ENCODE measurements at places on chromosomes 16 and 17. TPM values are rescaled to one million over a fixed set of nuclear protein-coding genes. Genes with fewer than 3 reads are reported as not detected.

DNA sequence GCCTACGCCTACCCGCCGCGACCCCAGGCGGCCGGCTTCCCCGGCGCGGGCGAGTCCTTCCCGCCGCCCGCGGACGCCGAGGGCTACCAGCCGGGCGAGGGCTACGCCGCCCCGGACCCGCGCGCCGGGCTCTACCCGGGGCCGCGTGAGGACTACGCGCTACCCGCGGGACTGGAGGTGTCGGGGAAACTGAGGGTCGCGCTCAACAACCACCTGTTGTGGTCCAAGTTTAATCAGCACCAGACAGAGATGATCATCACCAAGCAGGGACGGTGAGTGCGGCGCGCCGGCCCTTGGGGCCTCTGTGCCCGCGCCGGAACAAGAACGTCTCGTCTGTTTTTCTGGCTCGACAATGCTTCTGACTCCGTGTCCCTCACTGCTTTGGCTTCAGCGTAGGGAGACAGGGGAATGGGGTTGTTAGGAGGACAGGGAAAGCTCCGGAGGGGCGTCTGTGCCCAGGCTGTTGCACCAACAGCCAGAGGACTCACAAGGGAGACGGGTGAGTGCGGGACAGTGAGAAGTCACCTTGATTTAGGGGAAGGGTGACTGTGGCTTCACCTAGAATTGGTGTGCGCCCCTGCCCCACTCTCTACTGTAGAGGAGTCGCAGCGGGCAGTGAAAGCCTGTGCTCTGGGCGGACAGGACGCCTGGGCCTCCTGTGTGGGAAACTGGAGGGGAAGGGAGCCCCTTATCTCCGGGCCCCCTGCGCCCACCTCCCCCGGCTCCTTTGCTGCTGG lies 806 bp downstream of the TBX21 start:
- H3K4me1 ChIP-seq = peaks cover 16% of the 10 kb centered on the region
- peak overlapping the region; percentile 52 for H3K4me3 ChIP-seq
- DNase-seq = no peak

DNA sequence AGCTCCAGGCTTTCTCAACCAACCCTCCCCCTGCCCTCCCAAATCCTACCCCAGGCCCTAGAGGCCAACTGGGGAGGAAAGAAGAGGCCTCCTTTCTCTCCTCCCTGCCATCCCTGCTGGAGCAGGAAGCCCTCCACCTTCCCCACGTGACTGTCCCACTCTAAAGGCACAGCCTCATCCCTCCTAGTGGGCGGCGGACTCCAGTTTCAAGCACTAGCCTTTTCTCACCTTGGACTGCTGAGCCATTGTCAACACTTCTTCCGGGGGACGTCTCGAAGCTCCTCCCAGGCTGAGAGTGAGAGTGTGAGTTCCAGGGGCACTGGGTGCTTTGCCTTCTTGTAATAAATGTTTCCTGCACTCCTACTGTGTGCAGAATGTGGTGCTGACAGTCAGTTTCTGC lies 21.4 kb upstream of the IRX6 start:
- H3K36me3 ChIP-seq = no peaks in the 10 kb centered on the region
- no peak overlapping the region for H3K4me3 ChIP-seq
- no peak for DNase-seq
- H3K4me1 ChIP-seq = no peaks in the 10 kb centered on the region

- no peaks in the 10 kb centered on the region for H3K27me3 ChIP-seq
- H3K4me3 ChIP-seq = no peak overlapping the region
- no peak for DNase-seq
- no peak overlapping the region for H3K27ac ChIP-seq
- peaks cover 4% of the 10 kb centered on the region for H3K4me1 ChIP-seq
- H3K36me3 ChIP-seq = no peaks in the 10 kb centered on the region
Observed at GRCh38 chr16:19183187-19183586, 15.1 kb downstream of the SYT17 start.

DNA sequence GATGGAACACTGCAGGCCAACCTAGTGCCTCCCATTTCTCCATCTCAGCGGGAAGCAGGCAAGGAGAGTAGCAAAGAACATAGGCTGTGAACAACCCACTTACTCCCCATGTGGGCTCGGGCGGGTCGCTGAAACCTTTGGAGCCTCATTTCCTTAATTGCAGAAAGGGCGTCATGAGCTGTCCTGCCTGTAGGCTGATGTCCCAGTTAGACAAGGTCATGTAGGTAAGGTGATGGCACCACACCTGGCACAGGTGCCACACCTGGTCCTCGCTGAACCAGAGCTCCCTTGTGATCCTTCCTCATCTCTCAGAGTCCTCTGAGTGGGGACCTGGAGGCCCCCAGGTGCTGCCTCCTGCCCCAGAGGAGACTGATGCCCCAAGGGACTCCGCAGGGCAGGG lies 22.9 kb downstream of the ABCC3 start:
- H3K27me3 ChIP-seq = no peaks in the 10 kb centered on the region
- H3K27ac ChIP-seq = no peak overlapping the region
- H3K36me3 ChIP-seq = no peaks in the 10 kb centered on the region
- H3K4me1 ChIP-seq = peaks cover 36% of the 10 kb centered on the region

DNA sequence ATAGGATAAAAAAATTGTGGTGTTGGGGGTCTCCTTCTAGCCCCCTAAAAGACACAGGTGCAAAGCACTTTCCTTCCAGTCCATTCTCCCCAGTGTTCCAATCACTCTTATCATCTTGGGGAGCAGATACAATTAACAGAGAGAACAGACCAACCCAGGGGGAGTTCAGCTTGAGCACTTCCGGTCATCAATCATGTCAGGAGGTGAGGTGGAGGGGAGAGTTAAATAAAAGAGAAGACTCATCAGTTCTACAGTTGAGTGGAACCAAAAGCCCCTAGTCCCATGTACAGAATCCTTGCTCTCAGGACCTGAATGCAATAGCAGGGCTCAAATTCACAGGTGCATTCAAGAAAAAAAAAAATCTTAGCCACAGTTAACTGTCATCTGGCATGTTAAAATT lies 122.3 kb downstream of the DYNLRB2 start:
- H3K4me1 ChIP-seq = no peaks in the 10 kb centered on the region
- no peaks in the 10 kb centered on the region for H3K36me3 ChIP-seq
- no peak overlapping the region for H3K27ac ChIP-seq
- no peak overlapping the region for H3K4me3 ChIP-seq
- DNase-seq = no peak

- no peaks in the 10 kb centered on the region for H3K27me3 ChIP-seq
- no peaks in the 10 kb centered on the region for H3K36me3 ChIP-seq
- DNase-seq = no peak
Observed at GRCh38 chr17:2549392-2550211, 37.9 kb upstream of the METTL16 start.

DNA sequence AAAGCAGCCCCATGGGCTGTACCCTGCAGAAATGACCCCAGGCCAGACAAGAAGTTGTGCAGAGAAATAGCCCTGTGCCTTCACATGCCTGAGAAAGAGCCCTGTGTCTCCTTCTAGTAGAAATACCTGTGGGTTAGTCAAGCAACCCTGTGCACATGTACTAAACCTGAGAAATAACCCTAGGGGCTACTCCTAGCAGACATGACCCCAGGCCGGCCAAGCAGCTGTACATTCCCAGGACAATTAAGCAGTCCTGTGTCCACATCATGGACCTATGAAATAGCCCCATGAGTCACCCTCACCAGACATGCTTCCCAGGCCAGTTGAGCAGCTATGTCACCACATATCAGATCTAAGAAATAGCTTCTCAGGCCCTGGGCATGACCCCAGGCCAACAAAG lies 519.7 kb upstream of the CA10 start:
- no peaks in the 10 kb centered on the region for H3K27me3 ChIP-seq
- H3K36me3 ChIP-seq = no peaks in the 10 kb centered on the region
- H3K4me3 ChIP-seq = no peak overlapping the region

DNA sequence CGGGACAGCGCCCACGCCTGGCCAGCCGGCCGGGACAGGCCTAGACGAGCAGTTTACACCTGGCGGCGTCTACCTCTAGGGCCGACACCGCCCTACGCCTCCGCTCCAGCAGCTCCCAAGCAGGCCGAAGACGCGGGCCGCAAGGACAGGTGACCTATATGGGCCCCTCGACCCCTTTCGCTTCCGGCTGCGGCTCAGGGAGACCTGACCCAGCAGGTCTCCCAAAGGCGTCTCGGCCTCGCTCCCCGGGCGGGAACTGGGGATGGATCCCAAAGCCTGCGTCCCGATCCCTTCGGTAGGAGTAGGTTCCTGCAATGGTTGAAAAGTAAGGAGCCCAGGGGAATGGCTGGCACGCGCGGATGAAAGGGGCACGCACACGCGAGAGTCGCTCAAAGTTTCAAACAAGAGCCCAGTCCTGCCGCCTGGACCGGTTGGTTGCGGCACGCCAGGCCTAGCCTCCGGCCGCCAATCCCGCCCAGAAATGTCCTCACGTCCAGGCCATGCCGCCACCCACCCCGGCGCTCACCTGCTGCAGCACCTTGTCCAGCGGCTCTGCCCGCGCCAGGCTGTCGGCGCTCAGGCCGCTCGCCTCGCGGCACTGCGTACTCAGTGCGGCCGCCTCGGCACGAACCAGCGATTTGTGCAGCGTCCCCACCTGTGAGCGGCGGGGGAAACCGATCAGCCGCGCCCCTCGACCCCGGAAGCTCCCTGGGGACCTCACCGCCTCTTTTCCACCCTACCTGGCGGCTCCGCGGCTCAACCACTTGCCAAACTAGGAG lies 630 bp downstream of the ESRP2 start:
- H3K4me3 ChIP-seq = peak overlapping the region; percentile 76
- peak overlapping the region; percentile 89 for H3K27ac ChIP-seq
- no peaks in the 10 kb centered on the region for H3K27me3 ChIP-seq
- no peak for DNase-seq
- peaks cover 22% of the 10 kb centered on the region for H3K4me1 ChIP-seq

DNA sequence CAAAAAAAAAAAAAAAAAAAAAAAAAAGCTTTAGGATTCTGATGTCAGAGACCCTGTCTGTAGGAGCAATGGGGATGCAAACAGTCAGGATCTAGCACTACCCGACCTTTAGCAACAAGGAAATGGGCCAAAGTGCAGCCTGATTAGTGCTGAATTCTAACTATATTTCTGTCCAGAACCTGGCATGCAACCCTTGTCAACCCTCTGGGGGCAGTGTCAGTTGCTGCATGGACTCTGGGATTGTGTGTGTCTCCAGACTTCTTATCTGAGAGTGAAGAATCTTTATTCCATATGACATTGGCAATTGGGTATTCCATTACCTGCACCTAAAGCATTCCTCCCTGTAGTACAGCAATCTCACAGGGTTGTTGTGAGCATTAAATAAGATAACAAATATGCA lies 120.3 kb upstream of the CRHR1 start:
- no peaks in the 10 kb centered on the region for H3K36me3 ChIP-seq
- no peak for DNase-seq
- H3K4me3 ChIP-seq = no peak overlapping the region
- no peaks in the 10 kb centered on the region for H3K27me3 ChIP-seq
- no peaks in the 10 kb centered on the region for H3K4me1 ChIP-seq

DNA sequence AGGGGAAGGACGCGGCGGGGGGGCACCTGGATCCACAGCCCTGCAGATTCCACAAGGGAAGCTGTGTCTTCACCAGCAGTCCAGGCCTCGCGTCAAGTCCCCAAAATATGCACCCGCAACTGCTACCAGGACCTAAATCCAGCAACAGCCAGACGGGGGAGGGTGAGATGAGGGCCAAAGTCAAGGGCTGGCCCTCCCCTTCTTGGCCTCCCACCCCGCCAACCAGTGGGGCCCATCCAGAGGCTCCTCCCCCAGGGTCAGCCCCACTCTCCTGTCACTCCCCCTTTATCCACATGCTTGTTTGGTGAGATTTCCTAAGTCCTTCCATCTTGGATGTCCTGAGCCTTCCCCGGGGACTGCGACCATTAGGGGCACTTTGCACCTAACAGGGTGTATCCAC lies 138.7 kb downstream of the ENGASE start:
- H3K4me3 ChIP-seq = no peak overlapping the region
- DNase-seq = no peak
- no peaks in the 10 kb centered on the region for H3K36me3 ChIP-seq
- H3K4me1 ChIP-seq = no peaks in the 10 kb centered on the region
- H3K27ac ChIP-seq = no peak overlapping the region

GRCh38 chr17:49944273-49944870 lies 24.6 kb upstream of the DLX4 start:
- no peak for DNase-seq
- no peaks in the 10 kb centered on the region for H3K27me3 ChIP-seq
- H3K4me1 ChIP-seq = no peaks in the 10 kb centered on the region
- no peak overlapping the region for H3K27ac ChIP-seq
- no peak overlapping the region for H3K4me3 ChIP-seq
- H3K36me3 ChIP-seq = no peaks in the 10 kb centered on the region

DNA sequence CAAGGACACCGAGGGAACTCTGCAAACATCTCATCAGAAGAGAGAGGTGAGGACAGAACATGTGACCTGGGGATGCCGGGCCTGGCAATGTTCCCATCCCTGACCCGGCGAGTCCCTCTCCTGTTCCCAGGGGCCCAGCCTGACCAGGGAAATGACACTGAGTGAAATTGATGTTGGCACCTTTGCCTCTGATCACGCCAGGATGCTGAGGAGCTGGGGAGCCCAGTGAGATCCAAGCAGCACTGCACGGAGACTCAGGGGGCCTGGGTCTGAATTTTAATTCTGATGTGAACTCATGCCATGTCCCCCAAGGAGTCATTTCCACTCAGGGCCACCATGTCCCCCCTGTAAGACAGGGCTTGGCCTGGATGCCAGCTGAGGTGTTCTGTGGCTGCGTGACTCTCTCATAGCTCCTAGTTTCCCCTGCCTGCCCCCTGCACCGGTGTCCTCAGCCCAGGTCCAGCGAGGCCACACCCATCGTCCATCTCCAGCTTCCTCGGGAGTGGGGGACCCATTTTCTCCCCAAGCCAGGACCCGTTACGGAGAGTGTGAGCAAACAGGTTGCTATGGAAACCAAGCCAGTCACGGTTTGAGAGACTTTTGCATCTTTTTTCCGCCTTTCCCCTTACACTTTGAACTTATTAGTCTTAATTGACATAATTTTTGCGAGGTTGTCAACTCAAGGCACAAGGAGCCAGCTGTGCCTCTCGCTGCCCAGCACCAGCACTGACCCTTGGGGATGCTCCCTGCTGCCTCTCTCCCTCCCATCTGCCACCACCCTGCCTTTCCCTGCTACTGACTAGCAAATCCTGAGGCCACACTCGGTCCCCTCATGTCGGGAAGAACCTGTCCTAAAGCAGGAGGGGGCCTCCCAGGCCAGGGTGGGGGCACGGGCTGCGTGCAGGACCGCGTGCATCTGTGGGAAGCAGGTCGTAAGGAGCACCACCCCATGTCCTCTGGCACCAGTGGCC lies 150.0 kb downstream of the SDK2 start:
- no peak overlapping the region for H3K4me3 ChIP-seq
- no peak overlapping the region for H3K27ac ChIP-seq
- H3K36me3 ChIP-seq = no peaks in the 10 kb centered on the region

DNA sequence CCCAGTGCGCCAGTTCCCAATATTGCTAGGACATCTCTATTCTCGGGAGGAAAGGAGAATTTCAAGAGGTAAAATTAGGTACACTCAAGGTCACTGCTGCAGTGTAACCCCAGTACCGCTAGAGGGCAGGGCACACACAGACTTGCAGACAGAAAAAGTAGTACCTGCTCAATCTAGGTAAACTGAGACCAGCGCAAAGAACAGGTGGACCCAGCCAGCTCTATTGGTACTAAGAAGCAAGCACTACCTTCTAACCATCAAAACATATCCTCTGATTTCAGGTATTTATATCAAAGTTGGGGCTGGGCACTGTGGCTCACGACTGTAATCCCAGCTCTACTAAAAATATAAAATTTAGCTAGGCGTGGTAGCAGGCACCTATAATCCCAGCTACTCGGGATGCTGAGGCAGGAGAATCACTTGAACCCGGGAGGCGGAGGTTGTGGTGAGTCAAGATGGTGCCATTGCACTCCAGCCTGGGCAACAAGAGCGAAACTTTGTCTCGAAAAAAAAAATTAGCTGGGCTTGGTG lies 3.6 kb upstream of the WDR81 start:
- no peak for DNase-seq
- no peak overlapping the region for H3K27ac ChIP-seq
- H3K4me1 ChIP-seq = peaks cover 32% of the 10 kb centered on the region
- H3K36me3 ChIP-seq = no peaks in the 10 kb centered on the region
- no peaks in the 10 kb centered on the region for H3K27me3 ChIP-seq

PKMYT1 gene
- 4.2 TPM for total RNA-seq

TBC1D3G gene
- total RNA-seq = 2.9 TPM

MVP gene
- total RNA-seq = 116 TPM

Measured in esophagus squamous epithelium (tissue), 5 donors.